Mucosa of gallbladder (tissue), 1 donor: ENCODE measurements at places on chromosomes 7 and 10.

GRCh38 chr7:96495751-96496216 lies 173.9 kb upstream of the SLC25A13 start:
- DNase-seq, result no peak

DNA sequence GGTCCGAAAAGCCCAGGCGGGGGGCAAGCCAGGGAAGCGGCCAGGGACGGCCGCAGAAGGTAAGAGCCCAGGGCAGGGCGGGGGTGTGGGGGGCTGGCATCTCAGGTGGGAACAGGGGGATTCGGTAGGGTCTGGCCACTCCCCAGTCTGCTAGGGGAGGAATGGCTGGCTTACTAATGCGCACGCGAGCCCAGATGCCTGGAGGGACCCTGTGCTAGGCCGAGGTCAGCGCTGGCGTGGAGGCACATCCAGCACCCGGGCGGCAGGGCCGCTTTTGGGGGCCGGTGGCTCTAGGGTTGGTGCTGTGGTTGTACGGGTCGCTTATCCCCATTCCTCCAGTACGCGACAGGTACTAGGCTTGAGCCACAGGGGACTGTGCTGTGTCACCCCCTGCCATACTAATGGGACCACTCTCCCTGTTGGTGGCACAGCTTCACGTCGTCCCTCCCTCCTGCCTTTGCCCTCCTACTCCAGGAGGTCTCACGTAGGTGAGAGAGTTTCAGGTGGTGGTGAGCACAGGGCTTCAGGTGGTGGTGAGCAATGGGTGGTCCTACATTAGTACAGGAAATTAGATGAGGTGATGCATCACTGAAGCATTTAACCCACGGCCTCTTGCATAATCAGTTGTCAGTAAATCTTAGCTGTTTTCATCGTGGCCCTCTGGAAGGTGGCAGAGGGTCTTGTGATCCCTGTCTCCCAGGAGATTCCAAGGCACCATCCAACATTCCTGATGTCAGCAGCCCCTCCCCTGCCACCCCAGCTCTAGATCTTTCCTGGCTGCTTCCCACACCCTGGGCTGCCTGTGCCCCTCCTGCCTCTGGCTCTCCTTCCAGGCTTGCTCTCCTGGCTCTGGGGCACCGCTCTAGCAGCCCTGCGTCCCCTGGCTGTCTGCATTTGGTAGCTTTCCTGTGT lies 971 bp downstream of the AEBP1 start:
- no peak for DNase-seq

DNA sequence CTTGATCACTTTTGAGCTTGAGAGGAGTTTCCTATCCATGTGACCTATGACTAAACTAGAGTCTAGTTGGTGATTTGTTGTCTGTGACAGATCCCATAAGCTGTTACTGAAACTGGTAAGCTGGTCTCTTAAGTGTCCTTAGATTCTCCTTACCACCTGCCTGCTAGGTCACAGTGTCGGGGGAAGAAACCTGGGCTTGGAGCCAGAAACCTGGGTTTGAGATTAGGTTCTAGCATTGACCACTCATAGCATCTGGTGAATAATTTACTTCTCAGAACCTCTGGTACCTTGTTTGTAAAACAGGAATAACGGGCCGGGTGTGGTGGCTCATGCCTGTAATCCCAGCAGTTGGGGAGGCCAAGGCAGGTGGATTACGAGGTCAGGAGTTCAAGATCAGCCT lies 21.8 kb upstream of the ITPRID1 start:
- DNase-seq, result no peak

DNA sequence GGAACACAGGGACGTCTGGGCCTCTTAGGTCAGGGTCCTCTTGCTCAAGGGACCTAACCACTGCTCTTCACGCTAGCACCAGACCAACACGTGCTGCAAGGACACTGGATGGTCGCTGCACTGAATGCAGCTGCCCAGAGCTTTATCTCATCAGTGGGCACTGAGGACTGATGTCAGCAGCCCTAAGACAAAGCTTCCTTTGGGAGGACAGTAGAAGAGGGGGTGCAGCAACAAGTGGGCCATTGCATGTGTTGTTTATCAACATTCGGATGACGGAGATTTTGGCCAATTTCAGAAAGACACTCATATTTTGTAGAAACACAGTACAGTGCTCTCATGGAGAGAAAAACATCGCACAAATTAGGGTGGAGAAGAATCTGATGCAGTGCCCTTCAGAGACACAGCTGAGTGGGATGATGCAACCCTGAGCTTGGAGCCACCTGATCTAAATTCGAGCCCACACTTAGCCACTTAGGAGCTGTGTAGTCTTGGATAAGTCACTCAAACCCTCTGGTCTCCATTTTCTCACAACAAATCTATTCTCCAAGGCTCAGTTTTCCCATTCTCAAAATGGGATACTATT lies 1.7 kb downstream of the OPALIN start:
- no peak for DNase-seq

DNA sequence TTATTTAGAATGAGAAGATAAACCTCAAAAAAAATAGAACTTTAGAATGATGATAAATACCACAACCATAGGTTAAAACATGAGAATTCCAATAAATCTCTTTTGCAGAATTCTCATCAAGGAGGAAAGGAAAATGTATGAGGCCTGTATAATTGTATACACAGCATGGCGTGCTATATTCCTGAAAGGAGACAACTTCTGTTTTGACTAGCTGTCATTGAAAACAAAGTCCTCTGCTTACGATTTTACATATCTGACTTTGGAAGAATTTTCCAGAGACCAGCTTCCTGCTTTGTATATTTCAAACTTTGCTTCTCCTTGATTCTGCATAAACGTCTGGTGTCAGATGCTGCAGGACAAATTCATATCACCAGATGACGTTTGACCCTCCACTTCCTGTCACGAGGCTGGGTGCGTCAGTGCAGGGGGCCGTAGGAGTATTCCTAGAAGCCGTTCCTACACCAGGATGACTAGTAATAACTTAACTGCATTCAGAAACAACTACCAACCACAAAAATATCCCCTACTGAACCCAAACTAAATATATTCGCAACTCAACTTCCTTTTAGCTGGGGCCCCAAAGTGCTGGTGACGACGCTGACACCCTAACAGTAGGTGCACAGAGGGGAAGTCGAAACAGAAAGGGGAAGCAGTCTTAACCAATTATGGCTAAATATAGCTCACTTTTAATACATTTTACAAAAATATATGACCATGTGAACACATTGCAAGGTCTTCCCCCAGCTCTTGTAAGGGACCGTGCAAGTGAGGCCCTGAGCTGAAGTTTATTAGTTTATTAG lies 178.6 kb upstream of the INHBA start:
- peak; percentile 52 for DNase-seq

GRCh38 chr10:4212111-4212630 lies 427.2 kb upstream of the KLF6 start:
- DNase-seq, result no peak

GRCh38 chr7:1466524-1467271 lies 7.4 kb upstream of the MICALL2 start:
- DNase-seq, result peak; percentile 70

- no peak for DNase-seq
Measured at GRCh38 chr10:119061352-119061751, 19.3 kb downstream of the EIF3A start.

DNA sequence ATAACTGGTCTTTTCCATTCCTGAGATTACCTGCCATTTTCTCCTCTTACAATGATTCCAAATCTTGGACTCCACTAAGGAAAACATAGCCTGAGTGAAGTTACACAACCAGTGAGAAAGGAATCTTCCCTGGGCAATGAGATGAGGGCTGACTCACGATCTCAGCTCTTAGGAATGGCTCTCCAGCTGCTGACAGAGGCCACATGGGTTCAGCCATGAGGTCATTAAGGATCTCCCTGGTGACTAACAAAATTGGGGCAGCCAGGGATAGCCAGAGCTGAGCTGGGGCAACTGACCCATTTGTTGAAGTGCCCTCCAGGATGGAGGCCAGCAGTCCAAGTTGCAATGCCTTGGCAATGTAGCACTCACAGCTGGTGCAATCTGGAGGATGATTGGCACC lies 78.7 kb upstream of the MKLN1 start:
- DNase-seq, result peak; percentile 46
